ENCODE measurements at places on chromosomes 16 and 17.
A peak's percentile ranks its signal among the peaks of the same experiment; 100 is the strongest.

- DNase-seq: peak; percentile 81
Measured at GRCh38 chr16:85372627-85373372, 240.3 kb upstream of the GSE1 start.

GRCh38 chr17:30234964-30235363 lies 533 bp downstream of the SLC6A4 start:
- no peak for DNase-seq

DNA sequence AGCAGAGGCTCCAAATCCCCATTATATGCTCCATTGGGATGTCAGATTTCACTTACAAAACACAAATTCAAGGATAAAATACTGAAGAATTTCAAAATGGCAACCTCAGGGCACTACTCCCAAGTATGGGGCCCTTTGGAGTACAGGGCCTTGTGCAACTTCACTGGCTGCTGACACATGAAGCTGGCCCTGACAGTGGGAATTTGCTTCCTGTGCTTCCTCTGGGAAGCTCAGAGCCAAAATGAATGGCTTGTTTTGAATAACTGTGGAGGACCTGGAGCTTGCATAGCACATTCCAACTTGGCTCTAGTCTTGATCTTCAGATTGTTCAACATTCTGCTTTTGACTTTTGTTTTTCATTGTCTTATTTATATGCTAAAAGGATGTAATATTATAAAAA lies 52.3 kb upstream of the HNF1B start:
- no peak for DNase-seq

DNA sequence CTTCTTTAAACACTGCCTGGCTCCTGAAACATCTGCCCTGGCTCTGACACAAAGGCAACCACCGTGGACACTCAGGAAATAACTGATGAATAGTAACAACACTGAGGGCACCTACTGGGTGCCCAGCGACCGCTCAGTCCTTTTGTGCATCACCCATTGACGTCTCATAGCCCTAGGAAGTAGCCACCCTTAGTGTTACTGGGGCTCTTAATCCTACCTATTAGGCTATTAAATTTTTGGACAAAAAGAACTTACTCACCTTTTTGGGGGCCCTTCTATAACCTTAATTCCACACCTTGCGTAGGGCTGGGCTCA lies 11.7 kb downstream of the PPL start:
- no peak for DNase-seq
